ENCODE measurements at places on chromosomes 5 and 9. TPM values are rescaled to one million over a fixed set of nuclear protein-coding genes. Genes with fewer than 3 reads are reported as not detected.

DNA sequence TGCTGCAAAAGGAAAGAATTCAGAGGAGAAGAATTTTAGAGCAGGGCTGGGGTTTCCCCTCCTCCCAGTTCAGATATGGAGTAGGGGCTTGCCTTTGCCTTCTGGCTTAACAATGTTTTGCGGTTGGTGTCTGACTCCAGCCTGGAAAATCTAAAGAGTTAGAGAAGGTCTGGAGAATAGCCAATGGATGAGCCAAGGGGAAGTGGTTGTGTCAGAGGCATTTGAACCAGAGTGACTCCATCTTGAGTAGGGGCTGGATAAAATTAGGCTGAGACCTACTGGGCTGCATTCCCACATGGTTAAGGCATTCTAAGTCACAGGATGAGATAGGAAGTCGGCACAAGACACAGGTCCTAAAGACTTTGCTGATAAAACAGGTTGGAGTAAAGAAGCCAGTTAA lies 133.7 kb downstream of the DIRAS2 start:
- no peak for DNase-seq
- no peaks in the 10 kb centered on the region for H3K36me3 ChIP-seq
- no peak overlapping the region for H3K4me3 ChIP-seq
- no peak overlapping the region for H3K27ac ChIP-seq
- H3K4me1 ChIP-seq: no peaks in the 10 kb centered on the region
- no peaks in the 10 kb centered on the region for H3K27me3 ChIP-seq

DNA sequence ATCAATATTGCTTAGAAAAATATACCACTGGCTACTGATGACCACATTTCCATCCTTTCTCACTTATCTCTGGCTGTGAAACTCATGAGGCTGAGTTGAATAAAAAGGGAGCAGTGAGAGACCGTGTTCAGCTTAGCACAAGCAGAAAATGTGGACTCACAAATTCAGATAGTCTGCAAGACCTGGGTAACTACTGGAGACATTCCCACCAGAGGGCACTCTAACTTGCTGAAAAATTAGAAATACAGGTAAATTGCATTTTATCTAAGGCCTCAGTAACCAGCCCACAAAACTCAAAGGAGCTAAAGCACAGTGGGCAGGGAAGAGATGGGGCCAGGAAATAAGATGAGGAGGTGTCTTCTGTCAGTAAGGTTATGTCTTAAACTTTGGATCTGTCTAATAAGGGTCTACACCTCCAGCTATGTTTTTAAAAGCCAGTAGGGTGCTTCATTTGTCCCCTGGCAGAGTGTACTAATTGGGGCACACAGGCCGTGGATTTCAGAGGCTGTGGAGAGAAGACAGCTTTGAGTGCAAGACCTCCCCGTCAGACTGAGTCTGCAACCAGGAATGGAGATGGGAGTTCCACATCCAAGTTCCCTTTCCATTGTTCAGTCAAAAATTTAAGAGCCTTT lies 8.7 kb upstream of the NDUFB6 start:
- no peak for DNase-seq
- no peaks in the 10 kb centered on the region for H3K36me3 ChIP-seq
- no peaks in the 10 kb centered on the region for H3K27me3 ChIP-seq

DNA sequence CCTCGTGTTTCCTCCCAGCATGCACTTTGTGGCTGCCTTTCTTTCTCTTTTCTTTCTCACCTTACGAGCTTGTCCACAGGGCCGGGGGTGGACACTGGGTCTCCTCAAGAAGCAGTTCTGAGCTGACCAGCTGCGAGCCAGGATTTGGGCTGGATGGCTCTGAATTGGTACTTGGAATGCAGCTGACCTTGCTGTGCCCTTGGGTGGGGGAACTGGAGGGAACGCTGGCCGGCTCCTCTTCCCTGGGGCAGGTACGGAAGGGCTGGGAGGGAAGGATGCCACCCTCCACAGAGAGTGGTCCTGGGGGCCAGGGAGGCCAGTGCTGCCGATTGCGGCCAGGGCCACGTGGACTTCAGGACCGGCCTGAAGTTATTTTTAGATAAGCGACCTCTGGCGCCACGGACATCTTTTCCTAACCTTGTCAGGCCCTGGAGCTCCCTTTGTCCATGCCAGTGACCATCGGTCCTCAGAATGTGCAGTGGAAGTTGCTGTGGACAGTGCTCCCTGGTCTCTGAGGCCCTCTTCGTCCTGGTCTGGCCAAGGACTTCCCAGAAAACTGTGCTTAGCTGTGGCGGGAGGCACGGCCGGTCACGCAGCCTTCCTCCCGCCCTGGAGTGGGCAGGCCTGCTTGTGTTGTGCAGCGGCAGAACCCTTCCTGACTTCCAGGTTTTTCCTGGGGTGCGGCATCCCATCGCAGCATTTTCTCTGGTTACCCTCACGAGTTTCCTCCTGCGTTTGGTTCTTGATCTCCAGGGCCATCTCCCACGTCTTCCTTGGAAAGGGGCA lies 13.5 kb upstream of the AHRR start:
- H3K36me3 ChIP-seq: peaks cover 3% of the 10 kb centered on the region
- H3K27ac ChIP-seq: no peak overlapping the region
- H3K4me1 ChIP-seq: no peaks in the 10 kb centered on the region
- peak; percentile 27 for DNase-seq

DNA sequence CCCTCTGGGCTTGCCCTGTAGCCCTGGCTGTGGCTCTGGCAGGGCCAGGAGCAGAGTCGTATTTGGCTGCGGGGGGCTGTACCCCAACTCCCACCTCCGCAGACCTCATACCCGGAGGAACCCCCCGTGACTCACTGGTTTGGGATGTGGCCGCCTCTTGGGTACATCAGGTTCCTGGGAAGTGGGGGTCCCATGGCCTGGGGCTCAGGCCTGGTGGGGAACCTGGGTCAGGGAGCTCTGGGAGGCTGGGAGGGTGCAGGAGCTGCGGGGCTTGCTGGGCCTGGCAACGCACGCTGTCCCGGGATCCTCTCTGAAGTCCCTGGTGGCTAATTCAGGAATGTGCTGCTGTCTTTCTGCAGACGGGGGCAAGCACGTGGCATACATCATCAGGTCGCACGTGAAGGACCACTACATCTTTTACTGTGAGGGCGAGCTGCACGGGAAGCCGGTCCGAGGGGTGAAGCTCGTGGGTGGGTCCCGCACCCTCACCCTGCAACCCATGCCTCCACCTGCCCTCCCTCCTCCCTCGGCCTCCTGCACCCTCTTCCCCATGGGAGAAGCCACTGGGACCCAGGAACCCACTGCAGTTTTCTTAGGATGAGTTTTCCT lies 2.4 kb downstream of the LCN1 start:
- no peak overlapping the region for H3K4me3 ChIP-seq
- H3K36me3 ChIP-seq: no peaks in the 10 kb centered on the region
- H3K27me3 ChIP-seq: no peaks in the 10 kb centered on the region
- DNase-seq: no peak
- H3K27ac ChIP-seq: no peak overlapping the region

DNA sequence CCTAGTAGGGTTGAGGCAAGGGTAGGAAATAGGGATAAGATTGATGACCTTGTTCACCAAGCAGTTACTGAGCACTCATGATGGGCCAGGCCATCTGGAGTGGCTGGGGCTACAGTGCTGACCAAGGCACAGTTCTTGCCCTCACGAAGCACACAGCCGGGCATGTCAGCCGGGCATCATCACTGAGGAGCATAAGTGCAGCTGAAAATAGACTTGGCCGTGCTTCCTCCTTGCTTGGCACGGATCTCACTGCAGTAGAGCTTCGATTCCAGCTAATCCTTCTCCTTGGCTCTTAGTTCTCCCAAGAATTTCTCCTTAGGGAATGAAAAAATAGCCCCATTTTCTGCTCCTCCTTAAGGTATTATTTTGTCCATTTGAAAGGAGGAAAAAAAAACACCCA lies 116.6 kb downstream of the NMUR2 start:
- no peak overlapping the region for H3K4me3 ChIP-seq
- H3K4me1 ChIP-seq: no peaks in the 10 kb centered on the region
- DNase-seq: no peak
- H3K27me3 ChIP-seq: no peaks in the 10 kb centered on the region
- H3K27ac ChIP-seq: no peak overlapping the region

- H3K27ac ChIP-seq: no peak overlapping the region
- H3K4me3 ChIP-seq: no peak overlapping the region
- H3K27me3 ChIP-seq: no peaks in the 10 kb centered on the region
- H3K36me3 ChIP-seq: no peaks in the 10 kb centered on the region
- no peak for DNase-seq
These were observed 42.1 kb upstream of the DAB2 start for GRCh38 chr5:39466846-39467245.

- no peaks in the 10 kb centered on the region for H3K36me3 ChIP-seq
- H3K27me3 ChIP-seq: peaks cover 4% of the 10 kb centered on the region
- H3K4me1 ChIP-seq: no peaks in the 10 kb centered on the region
- no peak overlapping the region for H3K27ac ChIP-seq
- H3K4me3 ChIP-seq: no peak overlapping the region
These were observed 7.0 kb downstream of the GRIN1 start for GRCh38 chr9:137145731-137146526.

- H3K27ac ChIP-seq: no peak overlapping the region
- H3K36me3 ChIP-seq: no peaks in the 10 kb centered on the region
- no peaks in the 10 kb centered on the region for H3K4me1 ChIP-seq
These were observed 1.5 kb downstream of the TICAM2 start for GRCh38 chr5:115600766-115601165.

GRCh38 chr9:26216702-26217101 lies 538.5 kb upstream of the TUSC1 start:
- H3K4me1 ChIP-seq: no peaks in the 10 kb centered on the region
- no peaks in the 10 kb centered on the region for H3K36me3 ChIP-seq
- no peak overlapping the region for H3K4me3 ChIP-seq
- DNase-seq: no peak

Gene SLC12A2
- 4.6 TPM for total RNA-seq

Gene RPL12
- 300 TPM for total RNA-seq

DNA sequence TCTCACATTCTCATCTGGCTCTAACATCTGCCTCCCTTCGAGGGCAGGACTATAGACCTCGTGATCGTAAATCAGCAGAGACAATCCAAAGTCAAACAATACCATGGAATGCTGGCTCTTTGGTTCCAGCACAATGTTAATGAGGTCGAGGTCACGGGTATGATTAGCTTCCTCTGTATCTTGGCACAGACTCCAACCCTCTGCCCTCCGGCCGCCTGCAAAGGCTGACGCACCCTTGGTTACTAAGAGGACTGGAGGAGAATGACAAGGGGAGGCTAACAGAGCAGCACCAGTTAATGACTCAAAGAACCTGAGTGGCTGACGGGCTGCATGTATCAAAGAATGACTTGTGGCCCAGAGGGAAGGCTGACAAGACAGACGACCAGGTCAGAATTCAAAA lies 10.1 kb downstream of the LHFPL2 start:
- no peaks in the 10 kb centered on the region for H3K36me3 ChIP-seq
- no peaks in the 10 kb centered on the region for H3K27me3 ChIP-seq
- no peak overlapping the region for H3K27ac ChIP-seq
- no peak overlapping the region for H3K4me3 ChIP-seq
- no peak for DNase-seq
- no peaks in the 10 kb centered on the region for H3K4me1 ChIP-seq

Gene ALDH7A1
- total RNA-seq: 141 TPM

GRCh38 chr5:119895066-119895465 lies 265.7 kb downstream of the FAM170A start:
- no peak overlapping the region for H3K4me3 ChIP-seq
- no peaks in the 10 kb centered on the region for H3K36me3 ChIP-seq
- no peak overlapping the region for H3K27ac ChIP-seq
- DNase-seq: no peak

GRCh38 chr5:21711866-21712758 lies 1141.0 kb downstream of the CDH12 start:
- H3K4me3 ChIP-seq: no peak overlapping the region
- no peaks in the 10 kb centered on the region for H3K36me3 ChIP-seq
- H3K27me3 ChIP-seq: no peaks in the 10 kb centered on the region
- H3K27ac ChIP-seq: no peak overlapping the region

- H3K27ac ChIP-seq: no peak overlapping the region
- no peaks in the 10 kb centered on the region for H3K36me3 ChIP-seq
- H3K4me3 ChIP-seq: no peak overlapping the region
- no peak for DNase-seq
- no peaks in the 10 kb centered on the region for H3K4me1 ChIP-seq
These were observed 75.6 kb downstream of the USP20 start for GRCh38 chr9:129910628-129911567.

DNA sequence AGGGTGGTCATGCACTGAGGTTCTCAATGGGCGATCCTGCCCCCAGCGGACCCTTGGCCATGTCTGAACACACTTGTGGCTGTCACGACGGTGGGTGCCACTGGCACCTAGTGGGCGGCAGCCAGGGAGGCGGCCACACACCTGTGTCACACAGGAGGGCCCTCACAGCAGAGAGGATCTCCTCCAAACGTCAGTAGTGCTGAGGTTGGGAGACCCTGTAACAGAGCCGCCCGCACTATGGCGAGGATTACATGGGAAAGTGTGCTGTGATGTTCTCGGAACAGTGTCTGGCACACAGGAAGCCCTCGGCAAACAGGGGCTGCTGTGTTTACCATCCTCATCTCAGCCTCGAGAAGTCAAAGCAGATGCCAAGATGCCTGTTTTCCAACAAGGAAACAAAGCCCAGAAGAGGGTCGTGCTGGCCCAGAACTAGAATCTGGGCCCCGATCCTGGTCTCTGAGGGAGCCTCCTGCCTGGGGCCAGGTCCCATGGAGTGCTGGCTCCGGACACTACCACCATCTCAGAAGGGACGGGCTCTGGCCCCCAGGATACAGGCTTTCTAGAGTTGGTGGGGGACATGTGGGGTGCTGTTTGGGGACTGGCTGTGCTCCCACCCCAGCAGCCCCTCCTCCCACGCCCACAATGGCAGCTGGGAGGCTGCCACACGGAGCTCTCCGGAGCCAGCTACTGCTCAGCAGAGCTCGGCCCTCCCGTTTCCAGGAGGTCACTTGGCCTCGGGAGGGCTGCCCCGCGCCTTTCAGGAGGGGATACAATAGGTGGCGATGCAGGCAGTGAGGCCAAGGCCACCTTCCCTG lies 48.2 kb downstream of the DBH start:
- H3K27ac ChIP-seq: peak overlapping the region; percentile 77
- H3K4me3 ChIP-seq: no peak overlapping the region
- DNase-seq: no peak
- H3K27me3 ChIP-seq: no peaks in the 10 kb centered on the region
- no peaks in the 10 kb centered on the region for H3K4me1 ChIP-seq
- peaks cover 36% of the 10 kb centered on the region for H3K36me3 ChIP-seq

GRCh38 chr5:58056546-58056945 lies 403.3 kb downstream of the PLK2 start:
- no peak overlapping the region for H3K4me3 ChIP-seq
- no peak overlapping the region for H3K27ac ChIP-seq
- no peak for DNase-seq
- no peaks in the 10 kb centered on the region for H3K36me3 ChIP-seq

Gene COL15A1
- not detected for total RNA-seq

DNA sequence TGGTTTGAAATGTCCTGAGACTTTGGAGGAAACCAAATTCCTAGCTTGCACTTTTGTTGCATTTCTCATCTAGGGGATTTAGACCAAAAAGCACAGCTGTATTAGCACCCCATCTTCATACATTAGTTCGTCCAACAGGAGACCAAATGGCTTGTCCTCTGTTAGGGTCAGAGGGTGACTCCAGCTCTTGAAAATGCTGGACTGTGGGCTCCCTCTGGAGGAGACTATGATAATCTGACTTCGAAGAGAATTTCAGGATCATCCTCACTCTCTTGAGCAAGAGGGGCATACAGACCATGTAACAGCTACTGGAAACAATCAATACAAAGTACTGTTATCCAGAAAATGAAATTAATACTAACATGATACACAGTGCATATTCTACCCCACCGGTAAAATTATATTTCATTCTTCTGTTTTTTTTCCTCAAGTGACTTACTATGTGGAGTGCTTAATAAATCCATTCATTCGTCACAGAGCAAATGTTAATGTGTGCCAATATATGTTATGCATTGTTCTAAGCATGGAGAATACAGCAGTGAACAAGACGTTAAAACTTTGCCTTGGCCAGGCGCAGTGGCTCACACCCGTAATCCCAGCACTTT lies 63.7 kb upstream of the PPP2CA start:
- H3K27ac ChIP-seq: no peak overlapping the region
- no peaks in the 10 kb centered on the region for H3K27me3 ChIP-seq
- no peak overlapping the region for H3K4me3 ChIP-seq
- DNase-seq: no peak

Measured in right lobe of liver (tissue), 6 donors.